ENCODE measurements at places on chromosomes 1 and 21.

DNA sequence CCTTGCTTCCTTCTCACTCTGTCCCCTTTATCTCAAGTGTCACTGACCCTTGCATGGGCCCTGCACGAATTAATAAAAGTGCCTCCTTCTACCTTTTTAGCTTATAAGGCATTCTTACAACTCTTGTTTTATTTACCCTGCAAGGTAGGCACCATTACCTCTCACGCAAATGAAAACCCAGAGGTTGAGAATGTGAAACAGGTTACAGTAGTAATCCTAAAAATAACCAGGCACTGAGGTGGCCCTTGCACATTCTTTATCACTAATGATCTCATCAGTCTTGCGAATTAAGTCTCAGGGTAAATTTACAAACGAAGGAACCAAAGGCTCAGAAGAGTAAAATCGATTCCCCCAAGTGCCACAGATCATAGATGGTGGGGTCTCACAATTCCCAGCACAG lies 3.7 kb downstream of the GLIS1 start:
- DNase-seq = no peak

GRCh38 chr1:199490769-199491527 lies 536.6 kb upstream of the NR5A2 start:
- DNase-seq = no peak

DNA sequence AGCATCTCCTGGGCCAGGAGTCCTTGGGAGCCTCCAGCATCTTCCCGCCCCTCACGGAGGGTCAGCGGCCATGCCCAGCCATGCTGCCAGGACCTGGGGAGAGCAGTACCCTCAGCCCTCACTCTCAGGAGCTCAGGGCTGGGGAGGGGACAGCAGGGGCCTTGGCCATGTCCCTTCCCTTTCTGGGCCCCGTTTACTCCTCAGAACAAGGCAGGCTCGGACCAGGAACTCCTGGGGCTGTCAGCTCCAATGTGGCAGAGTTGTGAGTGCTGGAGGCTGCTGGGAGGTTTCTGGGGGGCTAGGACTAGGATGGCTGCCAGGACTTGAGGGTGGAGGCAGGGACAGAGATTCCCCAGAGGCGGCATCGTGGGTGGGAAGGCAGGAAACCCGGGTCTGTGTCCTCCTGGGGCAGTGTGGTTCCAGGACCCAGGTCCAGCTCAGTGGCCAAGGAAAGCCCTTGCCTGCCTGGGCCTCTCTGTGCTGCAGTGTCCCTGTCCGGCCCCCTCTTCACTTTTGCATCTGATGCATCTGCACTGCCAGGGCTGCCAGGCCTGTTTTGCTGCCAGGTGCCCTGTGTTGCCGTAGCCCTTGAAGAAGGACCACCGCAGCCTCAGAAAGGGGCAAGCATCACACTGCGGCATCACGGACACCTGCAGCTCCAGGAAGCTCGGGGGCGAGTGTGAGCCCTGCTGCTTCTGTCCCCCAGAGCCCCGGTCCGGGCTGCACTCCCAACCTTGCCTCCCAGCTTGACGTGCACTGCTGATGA lies 223.9 kb downstream of the CAMTA1 start:
- DNase-seq = no peak

GRCh38 chr1:31418626-31419323 lies 5.8 kb downstream of the SERINC2 start:
- DNase-seq = no peak

DNA sequence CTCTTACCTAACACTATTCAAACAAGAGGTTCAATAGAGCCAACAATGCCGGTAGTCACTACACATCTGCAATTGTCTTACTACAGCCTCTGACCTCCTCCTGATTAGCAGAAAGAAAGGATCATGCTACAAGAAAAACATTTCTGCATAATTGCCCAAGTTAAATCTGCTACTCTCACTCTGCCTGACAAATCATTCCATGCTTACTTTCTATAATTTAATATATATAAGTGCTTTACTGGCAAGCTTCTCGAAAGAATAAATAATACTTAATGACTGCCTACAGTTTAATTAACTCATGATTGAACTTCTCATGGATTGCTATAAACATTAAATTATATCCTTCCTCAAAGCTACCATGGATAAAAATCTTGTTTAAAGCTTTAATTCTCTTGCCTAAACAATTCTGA lies 156.0 kb downstream of the SLC45A1 start:
- no peak for DNase-seq
